Activated naive CD4-positive, alpha-beta T cell treated with anti-CD3 and anti-CD28 coated beads for 36 hours (primary cell): ENCODE measurements at places on chromosomes 4 and X. TPM values are rescaled to one million over a fixed set of nuclear protein-coding genes. Genes with fewer than 3 reads are reported as not detected.

GRCh38 chrX:125710403-125711062 is 390.9 kb downstream of the TEX13C start:
- H3K27me3 ChIP-seq, result peaks cover 4% of the 10 kb centered on the region
- H3K36me3 ChIP-seq, result no peaks in the 10 kb centered on the region
- no peaks in the 10 kb centered on the region for H3K4me1 ChIP-seq
- no peak overlapping the region for H3K4me3 ChIP-seq
- DNase-seq, result no peak

- H3K36me3 ChIP-seq, result no peaks in the 10 kb centered on the region
- no peak overlapping the region for H3K4me3 ChIP-seq
- H3K4me1 ChIP-seq, result peaks cover 11% of the 10 kb centered on the region
- DNase-seq, result no peak
- H3K27ac ChIP-seq, result no peak overlapping the region
Measured at GRCh38 chr4:101148551-101148950, 198.8 kb downstream of the PPP3CA start.

DNA sequence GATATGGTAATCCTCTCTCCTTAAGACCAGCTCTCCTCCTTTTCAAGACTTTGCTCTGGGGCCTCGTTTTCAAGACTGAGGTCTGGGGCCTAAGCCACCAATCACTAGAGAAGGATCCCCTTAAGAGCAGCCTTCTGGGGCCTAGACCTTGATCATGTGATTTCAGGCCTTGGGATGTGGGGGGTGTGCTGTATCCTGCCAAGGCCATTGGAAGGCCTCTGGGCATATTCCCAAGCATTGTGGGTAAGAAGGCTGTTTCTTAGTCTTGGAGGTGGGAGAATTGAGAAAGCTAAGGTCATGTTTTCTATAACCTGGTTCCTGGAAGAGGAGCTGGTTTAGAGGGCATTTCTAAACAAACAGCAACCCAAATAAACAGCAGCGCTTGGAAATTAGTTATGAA is 12.1 kb downstream of the TMEM164 start:
- H3K4me1 ChIP-seq, result peaks cover 8% of the 10 kb centered on the region
- H3K4me3 ChIP-seq, result no peak overlapping the region
- H3K36me3 ChIP-seq, result peaks cover 4% of the 10 kb centered on the region

DNA sequence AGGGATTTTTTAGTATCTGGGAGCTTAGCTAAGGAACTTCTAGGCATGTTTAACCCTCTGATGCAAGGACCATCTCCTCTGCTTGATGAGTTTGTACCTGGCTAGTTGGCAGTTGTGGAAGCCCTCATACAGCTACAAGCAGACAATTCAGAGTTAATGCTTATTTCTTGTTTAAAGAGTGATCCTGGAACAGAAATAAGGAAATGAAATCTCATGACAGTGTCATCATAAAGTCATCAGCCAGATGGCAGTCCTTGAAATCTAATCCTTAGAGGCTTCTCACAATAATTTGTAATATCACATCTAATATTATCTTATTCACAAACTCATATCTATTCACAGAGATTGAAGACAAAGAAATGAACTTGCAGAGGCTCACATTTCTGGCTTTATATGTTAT is 581.6 kb upstream of the FTHL17 start:
- no peaks in the 10 kb centered on the region for H3K36me3 ChIP-seq
- H3K4me1 ChIP-seq, result no peaks in the 10 kb centered on the region
- no peak for DNase-seq
- no peak overlapping the region for H3K4me3 ChIP-seq

- no peak overlapping the region for H3K4me3 ChIP-seq
- peaks cover 2% of the 10 kb centered on the region for H3K4me1 ChIP-seq
- H3K36me3 ChIP-seq, result peaks cover 21% of the 10 kb centered on the region
- no peak for DNase-seq
Measured at GRCh38 chrX:2282490-2283090, 218.2 kb downstream of the DHRSX start.

DNA sequence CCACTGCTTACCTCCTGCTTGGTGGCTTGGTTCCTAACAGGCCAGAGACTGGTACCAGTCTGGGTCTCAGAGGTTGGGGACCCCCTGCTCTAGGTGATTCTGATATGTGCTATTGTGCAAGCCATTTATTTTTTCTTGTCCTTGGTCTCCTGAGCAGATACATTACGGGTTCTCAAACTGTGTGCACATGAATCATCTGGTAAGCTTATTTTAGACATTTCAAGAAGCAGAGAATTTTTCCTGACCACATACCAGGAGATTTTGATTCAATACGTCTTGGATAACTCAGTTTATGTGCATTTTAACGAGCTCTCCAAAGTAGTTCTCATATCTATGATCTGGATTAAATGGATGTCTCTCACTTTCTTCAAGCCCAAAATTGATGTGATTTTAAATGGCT is 77.2 kb downstream of the FHIP1A start:
- DNase-seq, result no peak
- H3K4me3 ChIP-seq, result no peak overlapping the region
- peaks cover 2% of the 10 kb centered on the region for H3K27me3 ChIP-seq
- H3K27ac ChIP-seq, result no peak overlapping the region
- H3K4me1 ChIP-seq, result no peaks in the 10 kb centered on the region
- H3K36me3 ChIP-seq, result no peaks in the 10 kb centered on the region

DNA sequence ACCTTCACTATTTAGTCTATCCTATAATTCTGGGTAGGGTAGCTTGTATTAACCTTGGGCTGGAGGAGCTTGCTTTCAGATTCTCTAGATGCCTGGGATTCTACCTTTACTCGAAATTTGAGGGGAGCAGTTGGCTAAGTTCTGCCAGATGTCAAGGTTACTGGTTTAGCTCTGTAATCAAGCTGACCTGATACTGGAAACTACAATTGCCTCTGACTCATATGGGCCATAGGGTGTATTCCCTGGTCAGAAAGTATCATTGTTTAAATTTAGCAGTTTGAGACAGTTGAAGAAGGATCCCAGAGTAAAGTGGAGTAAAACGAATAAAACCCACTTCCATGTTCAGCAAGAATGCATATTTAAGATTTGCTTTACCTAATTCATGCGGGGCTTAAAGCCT is 337.6 kb downstream of the SPIN4 start:
- H3K27ac ChIP-seq, result no peak overlapping the region
- H3K4me3 ChIP-seq, result no peak overlapping the region
- no peaks in the 10 kb centered on the region for H3K36me3 ChIP-seq
- no peak for DNase-seq
- H3K4me1 ChIP-seq, result no peaks in the 10 kb centered on the region

DNA sequence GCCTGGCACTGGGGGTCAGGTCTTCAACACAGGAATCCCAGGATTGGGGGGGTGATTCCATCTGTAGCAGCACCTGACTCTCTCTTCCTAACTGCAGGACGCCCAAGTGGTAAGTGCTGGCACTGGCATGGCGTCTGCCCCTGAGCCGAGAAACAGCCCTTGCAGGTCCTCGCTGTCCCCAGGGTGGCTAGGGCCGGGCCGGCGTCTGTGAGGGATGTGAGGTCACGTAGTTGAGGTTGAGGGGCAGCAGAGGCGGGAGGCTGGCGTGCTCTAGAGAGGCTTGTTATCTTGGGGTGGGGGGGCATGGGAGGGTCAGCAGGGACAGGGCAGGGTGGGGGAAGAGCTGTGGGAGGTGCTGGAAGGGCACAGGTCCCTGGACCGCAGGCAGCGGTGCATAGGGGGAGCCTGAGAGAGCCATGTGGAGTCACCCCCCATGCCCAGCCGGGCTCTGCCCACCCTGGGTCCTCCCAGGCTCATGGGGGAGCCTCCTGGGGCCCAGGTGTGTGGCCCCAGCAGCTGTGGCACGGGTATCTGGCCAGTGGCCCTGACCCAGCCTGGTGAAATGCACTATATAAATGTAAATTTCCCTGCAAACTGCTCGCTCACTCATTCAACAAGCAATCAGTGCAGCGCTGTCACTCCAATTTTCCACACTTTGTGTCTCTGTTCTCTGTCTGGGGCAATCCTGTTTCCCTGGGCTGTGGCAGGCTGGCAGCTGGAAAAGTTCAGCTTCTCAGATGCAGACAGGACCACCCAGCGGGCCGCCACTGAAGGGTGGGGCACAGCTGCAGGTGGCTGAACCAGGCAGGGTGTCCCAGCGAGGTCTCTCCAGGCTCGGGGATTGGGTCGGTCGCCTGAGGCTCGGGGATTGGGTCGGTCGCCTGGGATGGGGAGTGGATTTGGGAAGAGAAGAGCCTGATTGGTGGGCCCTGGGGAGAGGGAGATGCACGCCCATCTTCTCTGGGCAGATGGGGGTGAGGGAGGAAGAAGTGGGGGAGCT is 102.2 kb upstream of the NKX1-1 start:
- no peaks in the 10 kb centered on the region for H3K4me1 ChIP-seq
- H3K27me3 ChIP-seq, result peaks cover 5% of the 10 kb centered on the region

DNA sequence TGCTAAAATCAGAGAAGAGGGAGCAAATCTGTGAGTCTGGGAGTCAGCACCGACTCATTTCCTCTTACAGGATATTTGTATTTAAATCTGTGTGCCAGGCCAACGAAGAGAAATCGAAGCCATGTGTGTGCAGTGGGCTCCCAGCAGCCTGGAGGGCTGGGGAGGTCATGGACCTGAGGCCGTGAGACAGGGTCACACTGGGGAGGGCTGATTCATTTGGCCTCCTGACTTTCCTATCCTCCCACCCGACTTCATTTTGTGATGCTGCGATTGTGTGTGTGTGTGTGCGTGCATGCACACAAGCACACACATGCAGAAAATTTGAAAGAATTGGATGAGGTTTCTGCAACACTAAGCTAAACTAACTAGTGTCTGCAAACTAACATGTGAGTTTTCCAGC is 48.7 kb upstream of the STX18 start:
- H3K27ac ChIP-seq, result no peak overlapping the region
- H3K27me3 ChIP-seq, result no peaks in the 10 kb centered on the region
- H3K4me3 ChIP-seq, result no peak overlapping the region
- no peak for DNase-seq
- no peaks in the 10 kb centered on the region for H3K4me1 ChIP-seq
- H3K36me3 ChIP-seq, result peaks cover 27% of the 10 kb centered on the region

GRCh38 chr4:134313591-134313990 is 112.0 kb upstream of the PABPC4L start:
- H3K4me1 ChIP-seq, result no peaks in the 10 kb centered on the region
- no peak for DNase-seq
- H3K4me3 ChIP-seq, result no peak overlapping the region
- H3K27ac ChIP-seq, result no peak overlapping the region
- no peaks in the 10 kb centered on the region for H3K27me3 ChIP-seq

DNA sequence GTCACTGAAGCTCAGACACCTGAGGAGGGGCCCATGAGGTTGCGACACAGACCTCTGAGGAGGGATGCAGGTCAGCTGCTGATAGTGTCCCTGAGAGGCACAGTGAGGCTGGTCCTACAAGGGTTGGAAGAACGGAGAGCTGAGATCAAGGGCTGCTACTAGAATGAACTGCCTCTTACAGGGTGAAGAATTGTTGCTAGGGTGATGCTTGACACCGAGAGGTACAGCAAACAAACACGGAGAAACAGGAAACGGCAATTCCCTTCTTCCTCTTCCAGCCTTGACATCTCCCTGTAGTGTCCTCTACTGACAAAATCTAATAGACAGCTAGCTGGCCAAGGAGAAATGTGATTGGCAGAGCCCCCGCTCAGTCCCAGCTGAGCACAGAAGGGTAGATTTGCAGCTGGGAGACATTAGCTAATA is 11.8 kb upstream of the HPGDS start:
- DNase-seq, result no peak
- H3K36me3 ChIP-seq, result no peaks in the 10 kb centered on the region
- peaks cover 18% of the 10 kb centered on the region for H3K4me1 ChIP-seq
- no peak overlapping the region for H3K27ac ChIP-seq
- H3K27me3 ChIP-seq, result peaks cover 15% of the 10 kb centered on the region
- no peak overlapping the region for H3K4me3 ChIP-seq

DNA sequence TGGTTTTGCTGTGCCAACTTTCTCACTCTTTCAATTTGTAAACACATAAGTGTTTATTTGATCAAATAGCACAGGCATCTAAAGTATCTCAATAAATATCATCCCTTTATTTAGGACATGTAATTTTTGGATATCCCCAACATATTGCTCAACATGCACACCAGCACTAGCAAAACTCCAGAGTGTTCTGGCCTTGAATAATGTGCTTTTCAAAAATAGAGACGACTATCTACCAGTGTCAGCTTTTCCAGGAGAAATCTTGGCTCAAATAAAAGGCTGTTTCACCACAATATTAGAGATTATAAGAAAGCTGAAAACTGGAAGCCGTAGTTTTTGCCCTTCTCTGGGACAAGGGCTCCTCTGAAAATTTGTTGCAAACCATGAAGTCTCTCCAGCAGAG is 67.0 kb downstream of the MAOB start:
- H3K27ac ChIP-seq, result no peak overlapping the region
- DNase-seq, result no peak
- H3K36me3 ChIP-seq, result no peaks in the 10 kb centered on the region
- H3K27me3 ChIP-seq, result peaks cover 2% of the 10 kb centered on the region
- peaks cover 11% of the 10 kb centered on the region for H3K4me1 ChIP-seq

GRCh38 chr4:48746608-48747362 is 33.3 kb downstream of the FRYL start:
- peak; percentile 12 for DNase-seq
- H3K36me3 ChIP-seq, result no peaks in the 10 kb centered on the region
- no peaks in the 10 kb centered on the region for H3K27me3 ChIP-seq
- H3K27ac ChIP-seq, result no peak overlapping the region
- peaks cover 81% of the 10 kb centered on the region for H3K4me1 ChIP-seq
- no peak overlapping the region for H3K4me3 ChIP-seq

DNA sequence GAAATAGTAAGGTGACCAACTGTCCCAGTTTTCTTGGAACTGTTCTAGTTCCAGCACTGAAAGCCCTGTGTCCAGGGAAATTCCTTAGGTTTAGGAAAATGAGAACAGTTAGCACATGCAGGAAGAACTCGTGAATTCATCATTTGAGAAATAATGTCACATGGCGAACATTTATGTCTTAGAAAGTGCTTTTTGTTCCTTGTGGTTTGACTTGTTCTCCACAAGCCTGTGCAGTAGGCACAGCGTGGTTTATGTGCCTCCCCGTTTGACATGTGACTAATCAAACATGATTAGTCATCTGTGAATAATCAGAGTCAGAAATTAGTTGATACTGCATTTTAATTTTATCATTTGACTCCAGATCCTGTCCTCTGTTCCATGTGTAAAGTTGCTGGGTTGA is 556.0 kb upstream of the CPEB2 start:
- no peak overlapping the region for H3K4me3 ChIP-seq
- H3K4me1 ChIP-seq, result peaks cover 6% of the 10 kb centered on the region
- DNase-seq, result no peak
- H3K27me3 ChIP-seq, result peaks cover 13% of the 10 kb centered on the region

DNA sequence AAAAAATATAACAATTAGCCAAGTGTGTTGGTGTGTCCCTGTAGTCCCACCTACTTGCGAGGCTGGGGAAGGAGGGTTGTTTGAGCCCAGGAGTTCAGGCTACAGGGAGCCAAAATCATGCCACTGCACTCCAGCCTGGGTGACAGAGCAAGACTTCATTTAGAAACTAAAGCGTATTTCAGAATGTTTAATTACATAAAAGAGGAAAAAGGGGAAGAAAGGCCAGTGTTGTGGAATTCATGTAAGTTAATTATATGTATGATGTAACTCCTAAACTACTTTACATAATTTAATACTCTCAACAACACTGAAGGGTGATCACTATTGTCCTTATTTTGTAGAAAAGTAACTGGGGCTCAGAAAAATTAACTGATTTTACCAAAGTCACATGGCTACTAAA is 67.2 kb upstream of the HOPX start:
- H3K27ac ChIP-seq, result no peak overlapping the region
- H3K4me3 ChIP-seq, result no peak overlapping the region
- H3K27me3 ChIP-seq, result no peaks in the 10 kb centered on the region
- no peaks in the 10 kb centered on the region for H3K4me1 ChIP-seq

The CNKSR2 gene
- total RNA-seq, result 6.6 TPM

The TBC1D9 gene
- total RNA-seq, result 0.12 TPM

The CT55 gene
- total RNA-seq, result not detected

The CLGN gene
- 0.10 TPM for total RNA-seq

The MID2 gene
- 10.5 TPM for total RNA-seq

The CYBB gene
- not detected for total RNA-seq

The NR0B1 gene
- not detected for total RNA-seq

The SLC35A2 gene
- 23.9 TPM for total RNA-seq

The SHROOM2 gene
- total RNA-seq, result not detected
